Hippocampal formation (tissue), 2 donors: ENCODE measurements at places on chromosomes 6 and 20.

GRCh38 chr20:52953020-52953419 is 19.1 kb upstream of the TSHZ2 start:
- no peak for DNase-seq

DNA sequence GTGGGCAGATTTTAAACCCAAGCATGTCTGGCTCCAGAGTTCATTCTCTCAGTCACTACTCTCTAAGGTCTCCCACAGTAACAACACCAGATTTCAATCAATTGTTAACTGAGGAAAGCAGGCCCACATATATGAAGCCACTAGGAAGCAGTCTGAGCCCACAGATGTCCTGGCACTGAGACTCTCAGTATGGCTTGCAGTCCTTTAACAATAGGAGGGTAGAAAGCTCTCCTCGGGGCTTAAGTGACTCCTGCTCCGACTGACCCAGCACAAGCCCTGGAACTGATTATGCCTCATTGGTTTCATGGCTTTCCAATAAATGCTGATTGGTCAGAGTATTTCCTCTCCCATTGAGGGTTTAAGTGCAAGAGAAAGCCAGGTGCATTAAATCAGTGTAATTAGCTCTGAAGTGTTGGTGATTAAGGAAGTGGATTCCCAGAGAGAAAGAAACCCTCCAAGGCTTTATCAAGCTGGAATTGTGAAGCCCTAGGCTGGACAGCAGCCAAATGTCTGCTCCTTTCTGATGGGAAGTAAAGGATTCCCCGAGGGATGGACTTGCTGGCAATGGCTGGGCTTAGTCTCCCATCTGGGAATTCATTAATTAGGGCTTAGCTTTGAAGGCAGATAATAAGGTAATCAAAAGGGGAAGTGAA is 76.6 kb upstream of the PROKR2 start:
- no peak for DNase-seq

DNA sequence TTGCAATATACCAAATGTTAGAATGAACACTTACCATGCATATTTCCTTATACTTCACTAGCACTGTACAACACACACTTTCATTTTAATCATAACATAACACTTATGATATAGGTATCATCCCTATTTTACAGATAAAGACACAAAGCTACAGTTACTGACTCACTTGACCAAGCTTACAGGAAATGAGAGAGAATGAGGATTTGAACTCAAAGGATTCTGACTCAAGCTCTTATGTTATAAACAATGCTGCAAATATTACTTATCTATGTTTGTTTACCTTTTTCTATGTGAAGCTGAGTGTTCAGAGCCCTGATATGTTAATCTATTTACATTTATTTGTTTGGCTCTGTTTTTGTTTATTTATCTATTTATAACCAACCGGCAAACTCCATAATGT is 245.4 kb downstream of the PTPRK start:
- DNase-seq, result no peak

GRCh38 chr6:109262261-109262660 is 120.0 kb downstream of the CD164 start:
- no peak for DNase-seq

GRCh38 chr6:34867484-34867883 is 20.4 kb downstream of the TAF11 start:
- DNase-seq, result no peak

- no peak for DNase-seq
Measured at GRCh38 chr20:10314198-10314597, 95.6 kb downstream of the SNAP25 start.

DNA sequence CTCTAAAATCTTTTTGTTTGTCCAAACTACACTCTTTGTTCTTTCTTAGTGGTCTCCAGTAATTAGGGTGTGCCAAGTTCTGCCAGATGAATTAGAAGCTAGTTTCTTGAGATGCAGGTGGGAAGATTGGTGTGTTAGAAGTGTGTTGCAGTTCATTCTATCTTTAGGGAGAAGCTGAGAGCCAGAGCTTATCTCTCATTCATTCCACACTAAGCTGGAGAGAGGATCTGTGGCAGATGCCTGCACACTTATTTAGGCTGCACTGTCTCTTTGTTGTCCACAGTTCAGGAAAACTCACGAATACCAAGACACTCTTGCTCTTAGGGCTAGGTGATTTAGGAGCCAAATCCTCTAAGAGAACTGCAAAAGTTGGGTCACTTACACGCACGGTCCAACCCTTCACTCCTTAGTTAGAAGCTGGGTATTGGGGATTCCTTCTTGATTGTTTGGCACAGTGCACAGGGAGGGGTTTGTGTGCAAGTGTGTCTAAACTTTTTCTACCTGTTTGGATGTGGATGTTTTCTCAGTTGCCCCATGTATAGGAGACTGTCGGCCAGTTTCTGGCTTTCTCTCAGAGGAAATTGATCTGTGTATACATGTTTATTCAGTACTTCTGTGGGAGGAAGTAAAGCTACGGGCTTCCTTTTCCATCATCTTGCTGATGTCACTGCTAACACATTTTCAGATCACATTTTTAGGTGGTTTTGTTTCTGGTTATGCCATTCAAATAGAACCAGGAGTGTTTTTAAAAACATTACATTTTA is 49.5 kb downstream of the SMAP1 start:
- no peak for DNase-seq

DNA sequence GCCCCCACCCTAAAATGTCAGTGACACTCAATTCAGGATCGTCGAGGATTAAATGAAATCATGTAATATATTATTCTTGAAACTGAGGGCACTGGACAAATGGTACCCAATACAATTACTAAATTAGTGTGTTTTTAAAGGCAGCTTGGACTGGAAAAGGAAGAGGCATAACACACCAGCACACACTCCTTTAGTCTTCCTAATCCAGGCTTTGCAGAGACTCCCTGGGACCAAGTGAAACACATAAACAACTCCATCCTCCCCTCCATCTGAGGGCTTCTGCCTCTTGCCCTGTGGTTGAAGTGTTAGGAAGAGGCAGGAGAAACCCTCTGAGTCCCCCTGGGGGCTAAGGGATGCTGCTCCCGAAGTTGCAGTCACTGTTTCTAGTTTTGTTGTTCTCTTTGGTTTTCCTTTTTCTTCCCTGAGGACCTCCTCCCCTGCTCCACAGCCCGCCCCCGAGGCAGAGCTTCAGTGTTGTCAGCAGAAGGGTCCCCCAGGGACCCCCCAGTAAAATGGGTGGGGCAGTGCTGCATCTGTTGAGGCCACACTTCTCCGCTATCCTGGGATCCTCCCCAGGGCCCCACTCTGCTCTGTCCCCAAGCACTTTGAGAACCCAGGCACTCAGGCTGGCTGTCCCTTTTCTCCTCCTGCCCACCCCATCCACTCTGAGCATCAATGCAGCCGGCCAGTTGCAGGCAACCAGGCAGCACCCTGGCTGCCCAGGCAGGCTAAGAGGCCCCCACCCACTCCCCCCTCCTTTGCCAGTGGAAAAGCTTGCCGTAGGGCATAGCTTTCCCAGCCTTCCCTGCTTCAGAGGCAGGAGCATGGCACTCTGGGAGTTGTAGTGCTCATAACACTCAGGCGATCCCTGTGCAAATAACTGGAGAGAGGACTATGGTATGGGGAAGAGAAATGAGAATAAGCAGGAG is 5.9 kb downstream of the TMEM63B start:
- DNase-seq, result peak; percentile 52

GRCh38 chr20:50595433-50595895 is 85.3 kb downstream of the PTPN1 start:
- no peak for DNase-seq

GRCh38 chr6:168838037-168838399 is 397.0 kb downstream of the SMOC2 start:
- no peak for DNase-seq

DNA sequence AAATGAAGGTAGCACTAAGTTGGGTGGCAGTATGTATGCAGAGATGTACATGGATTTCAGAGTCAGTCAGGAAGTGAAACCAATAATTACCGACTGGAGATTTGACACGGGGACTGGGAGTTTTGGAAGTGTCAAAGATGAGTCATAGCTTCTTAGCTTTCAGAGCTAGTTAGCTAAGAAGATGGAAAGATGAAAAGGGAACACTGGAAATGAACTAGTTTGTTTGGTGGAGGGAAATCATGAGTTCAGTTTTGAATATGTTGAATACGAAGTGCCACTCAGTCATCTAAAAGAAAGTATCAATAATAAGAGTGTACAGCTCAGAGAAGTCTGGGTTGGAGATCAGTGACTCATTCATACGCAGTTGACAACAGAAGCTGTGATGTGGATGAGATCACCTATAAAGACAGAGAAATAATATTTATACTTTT is 7.5 kb downstream of the ESF1 start:
- no peak for DNase-seq

- DNase-seq, result no peak
Measured at GRCh38 chr6:132289756-132290155, 111.5 kb downstream of the MOXD1 start.

DNA sequence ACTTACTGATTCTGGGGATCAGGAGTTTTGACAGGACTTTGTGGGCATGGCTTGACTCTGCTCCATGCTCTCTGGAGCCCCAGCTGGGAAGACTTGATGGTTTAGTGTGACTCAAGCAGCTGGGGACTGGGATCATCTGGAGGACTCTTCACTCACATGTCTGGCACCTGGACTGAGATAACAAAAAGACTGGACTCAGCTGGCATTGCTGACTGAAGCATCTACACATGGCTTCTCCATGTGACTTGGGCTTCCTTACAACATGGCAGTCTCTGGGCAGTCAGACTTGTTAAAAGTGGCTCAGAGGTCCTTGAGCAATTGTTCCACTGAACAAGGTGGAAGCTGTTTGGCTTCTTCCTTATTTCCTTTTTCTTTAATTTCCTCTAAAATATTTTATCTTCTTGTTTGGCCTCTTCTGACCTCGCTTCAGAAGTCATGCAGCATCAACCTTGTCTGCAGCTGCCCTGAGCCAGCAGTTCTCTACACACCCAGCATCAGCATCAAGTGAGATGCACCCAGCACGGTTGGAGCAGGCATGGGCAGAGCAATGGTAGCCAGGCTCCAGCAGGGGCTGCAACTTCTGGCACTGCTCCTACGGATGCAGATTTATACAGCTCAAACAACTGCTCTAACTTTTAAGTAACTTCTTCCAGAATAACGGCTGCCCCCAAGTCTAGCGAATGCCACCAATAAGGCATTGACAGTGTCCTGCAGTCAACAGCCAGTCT is 5.6 kb upstream of the HM13 start:
- no peak for DNase-seq

DNA sequence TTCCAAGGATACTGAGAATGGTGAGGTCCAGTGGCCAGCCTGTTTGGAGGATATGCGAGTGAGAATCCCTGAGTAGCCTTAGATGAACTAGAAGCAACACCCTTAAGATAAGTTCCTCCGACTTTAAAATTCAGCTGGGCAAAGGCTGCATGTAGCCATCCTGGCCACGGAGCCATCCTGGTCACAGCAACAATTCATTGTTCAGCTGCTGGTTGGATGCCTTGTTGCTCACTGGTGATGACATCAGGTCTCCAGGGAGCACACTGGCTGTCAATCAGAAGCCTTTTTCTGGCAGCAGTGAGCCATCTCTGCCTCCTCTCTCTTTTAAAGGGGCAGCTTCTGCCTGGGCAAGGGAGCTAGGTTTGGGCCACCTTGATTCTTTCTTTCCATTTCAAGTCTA is 22.4 kb upstream of the RIMS4 start:
- no peak for DNase-seq

- no peak for DNase-seq
Measured at GRCh38 chr6:167698540-167698939, 128.2 kb upstream of the AFDN start.

GRCh38 chr6:28597924-28598722 is 72.4 kb downstream of the GPX5 start:
- no peak for DNase-seq

DNA sequence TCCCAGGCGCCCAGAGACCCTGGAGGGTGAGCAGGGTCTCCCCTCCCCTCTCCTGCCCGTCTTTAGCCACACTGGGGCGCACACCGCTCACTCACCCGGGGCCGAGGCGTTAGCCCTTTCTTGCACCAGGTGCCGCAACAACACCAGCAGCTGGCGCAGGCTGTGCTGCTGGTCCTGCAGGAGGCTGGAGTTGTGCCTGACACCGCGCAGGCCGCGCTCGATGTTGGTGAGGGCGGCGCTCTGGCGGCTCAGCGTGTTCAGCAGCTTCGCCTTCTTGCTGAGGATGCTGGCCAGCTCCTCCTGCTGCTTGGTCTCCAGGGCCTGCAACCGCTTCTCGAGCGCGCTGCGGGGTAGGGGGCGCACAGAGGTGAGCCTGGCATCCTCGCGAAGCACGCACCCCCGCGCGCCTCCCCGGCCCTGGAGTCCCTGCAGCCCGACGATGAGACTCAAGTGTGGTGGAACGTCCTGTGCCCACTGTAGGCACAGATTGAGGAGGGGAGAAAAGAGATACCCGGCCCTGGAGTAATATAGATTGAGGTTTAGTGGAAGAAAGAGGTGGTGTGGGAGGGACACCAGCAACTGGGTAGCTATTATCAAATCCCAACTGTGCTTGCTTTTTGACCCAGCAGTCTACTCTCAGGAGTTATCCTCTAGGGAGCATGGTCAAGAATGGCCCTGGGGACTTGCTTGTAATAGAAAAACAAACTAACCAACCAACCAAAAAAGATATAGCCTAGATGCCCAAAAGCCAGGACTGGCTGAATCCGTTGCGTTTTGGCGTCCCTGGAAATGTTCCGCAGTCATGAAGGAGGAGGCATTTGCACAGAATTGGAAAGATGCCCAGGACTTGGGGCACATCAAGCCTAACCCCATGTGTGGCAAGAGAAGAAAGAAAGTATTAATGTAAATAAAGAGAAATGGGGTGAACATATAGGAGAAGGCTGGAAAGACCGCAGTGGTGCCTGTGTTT is 30.9 kb downstream of the ANGPT4 start:
- DNase-seq, result no peak

GRCh38 chr6:27772261-27773001 is 139.8 kb downstream of the OR2B2 start:
- peak; percentile 53 for DNase-seq

DNA sequence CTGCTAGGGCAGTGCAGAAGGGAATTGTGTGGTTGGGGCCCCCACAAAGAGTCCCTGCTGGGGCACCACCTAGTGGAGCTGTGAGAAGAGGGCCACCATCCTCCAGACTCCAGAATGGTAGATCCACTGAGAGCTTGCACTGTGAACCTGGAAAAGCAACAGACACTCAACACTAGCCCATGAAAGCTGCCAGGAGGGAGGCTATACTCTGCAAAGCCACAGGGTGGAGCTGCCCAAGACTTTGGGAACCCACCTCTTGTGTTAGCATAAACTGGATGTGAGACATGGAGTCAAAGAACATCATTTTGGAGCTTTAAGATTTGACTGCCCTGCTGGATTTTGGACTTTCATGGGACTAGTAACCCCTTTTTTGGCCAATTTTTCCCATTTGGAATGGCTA is 328.4 kb upstream of the KHDRBS2 start:
- DNase-seq, result no peak

- no peak for DNase-seq
Measured at GRCh38 chr20:17480696-17481095, 50.5 kb downstream of the BFSP1 start.

- DNase-seq, result no peak
Measured at GRCh38 chr6:43869079-43869710, 99.2 kb downstream of the VEGFA start.
